Stimulated activated CD4-positive, alpha-beta T cell treated with anti-CD3 and anti-CD28 coated beads, Interleukin-4, amount 100 ng/mL, for 1 hour (primary cell): ENCODE measurements at places on chromosomes 4 and X.

DNA sequence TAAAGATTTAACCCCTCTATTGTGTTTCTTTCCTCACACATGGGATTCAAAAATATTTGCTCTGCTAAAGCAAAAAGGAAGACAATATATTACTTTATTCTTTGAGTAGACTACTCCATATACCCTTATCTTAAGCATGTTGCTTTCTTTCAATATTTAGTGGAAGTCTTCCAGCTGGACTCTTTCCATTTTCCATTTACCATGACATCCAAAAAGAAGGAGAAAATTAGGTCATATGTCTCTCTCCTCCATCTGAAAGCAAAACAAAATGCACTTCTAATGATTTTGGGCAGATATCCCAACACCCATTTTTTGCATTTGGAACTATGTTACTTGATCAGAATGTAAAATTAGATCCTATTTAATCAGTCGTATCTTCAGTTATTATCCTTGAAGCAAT, 1336.5 kb downstream of the PCDH19 start:
- no peak for DNase-seq

GRCh38 chrX:15072259-15072658, 197.6 kb downstream of the ASB9 start:
- DNase-seq: no peak

DNA sequence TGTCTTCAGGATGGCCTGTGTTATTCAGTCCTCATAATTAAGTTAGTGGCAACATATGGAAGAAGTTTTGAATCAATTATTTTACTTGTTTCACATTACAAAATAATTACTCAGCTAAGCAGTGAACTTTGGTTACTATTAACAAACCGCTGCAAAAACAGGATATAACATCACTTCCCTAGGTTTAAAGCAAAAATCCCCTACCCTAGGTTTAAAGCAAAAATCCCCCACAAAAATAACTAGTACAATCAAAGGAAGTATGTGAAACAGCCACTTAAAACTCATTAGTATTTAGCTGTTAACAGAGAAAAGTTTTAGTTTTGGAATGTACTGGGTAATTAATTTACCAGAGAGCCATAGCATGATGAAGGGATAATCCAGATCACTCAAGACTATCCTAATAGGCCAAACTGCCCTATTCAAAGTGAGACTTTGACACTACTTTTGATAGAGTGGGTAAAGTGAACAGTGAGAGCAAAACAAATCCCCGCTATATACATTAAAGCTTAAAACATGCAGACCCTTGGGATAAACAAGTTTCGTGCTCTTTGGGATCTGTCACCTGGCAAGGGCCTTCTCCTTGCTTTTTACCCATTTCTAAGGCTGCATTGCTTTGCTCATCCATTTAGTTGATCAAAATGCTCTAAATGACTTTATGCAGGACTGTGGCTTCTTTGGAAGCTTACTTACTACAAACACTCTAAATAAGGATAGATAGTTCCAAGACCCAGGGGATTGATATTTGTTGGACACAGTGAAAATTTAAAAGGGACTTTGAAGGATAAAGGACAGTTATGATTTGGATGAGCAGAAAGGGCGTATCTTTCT, 36.4 kb upstream of the GPR174 start:
- DNase-seq: no peak

- DNase-seq: no peak
These were observed 37.1 kb downstream of the MAB21L2 start for GRCh38 chr4:150619042-150619441.

DNA sequence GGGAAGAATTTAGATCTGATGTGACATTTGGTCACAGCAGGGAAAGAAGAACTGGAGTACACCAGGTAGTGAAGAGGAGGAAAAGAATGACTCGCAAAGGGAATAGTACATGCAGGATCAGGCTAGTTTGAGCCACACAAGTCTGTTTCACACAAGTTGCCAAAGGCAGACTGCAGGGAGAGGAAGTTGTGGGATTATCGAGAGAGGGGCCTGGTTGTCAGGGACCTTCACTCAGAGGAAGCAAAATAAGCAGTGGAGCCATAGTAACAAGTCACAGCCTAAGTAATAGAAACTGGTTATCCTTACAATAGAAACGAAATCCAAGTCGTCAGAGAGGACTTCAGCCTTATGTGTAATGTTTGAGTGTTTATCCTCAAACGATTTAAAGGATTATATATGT, 316.7 kb upstream of the HTR2C start:
- no peak for DNase-seq

- DNase-seq: no peak
These were observed 320.1 kb downstream of the BCOR start for GRCh38 chrX:39777623-39778025.

DNA sequence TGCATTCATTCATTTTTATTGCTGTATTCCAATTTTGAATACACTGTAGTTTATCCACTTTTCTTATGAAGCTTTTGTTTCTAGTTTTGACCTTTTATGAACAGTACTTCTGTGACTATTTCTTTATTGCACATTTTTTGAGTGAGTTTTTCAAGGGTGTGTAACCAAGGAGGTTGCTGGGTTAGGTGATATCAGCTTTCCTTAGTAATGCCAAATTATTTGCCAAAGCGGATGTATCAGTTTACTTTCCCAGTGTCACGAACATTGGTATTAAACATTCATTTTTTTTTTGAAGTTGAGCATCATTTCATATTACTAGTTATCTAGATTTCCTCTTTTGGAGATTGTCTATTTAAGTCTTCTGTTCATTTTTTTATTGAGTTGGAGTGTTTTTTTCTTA, 32.9 kb downstream of the STIM2 start:
- no peak for DNase-seq

- no peak for DNase-seq
These were observed 79.1 kb downstream of the ELOVL6 start for GRCh38 chr4:110119337-110119736.

- no peak for DNase-seq
These were observed 90.3 kb upstream of the TEX13D start for GRCh38 chrX:124242131-124242530.

DNA sequence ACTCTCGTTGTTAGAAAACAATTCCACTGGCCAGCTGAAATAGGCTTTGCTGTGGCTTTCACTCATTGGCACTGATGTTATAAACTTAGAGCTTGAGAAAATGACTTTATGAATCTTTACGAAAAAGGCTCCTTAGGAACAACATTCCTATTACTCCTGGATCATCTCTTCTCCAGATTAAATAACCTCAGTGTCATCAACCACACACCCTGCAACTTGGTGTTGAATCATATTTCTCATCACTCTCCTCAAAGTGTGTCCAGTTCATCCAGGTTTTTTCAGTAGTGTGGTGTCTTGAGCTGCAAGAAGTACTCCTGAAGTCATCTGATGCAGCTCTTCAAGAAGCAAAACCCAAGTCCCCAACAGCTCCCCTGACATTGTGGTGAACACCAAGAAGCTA, 28.1 kb upstream of the ANOS1 start:
- no peak for DNase-seq

- DNase-seq: no peak
These were observed 56.5 kb downstream of the PRDM5 start for GRCh38 chr4:120865985-120866384.

GRCh38 chrX:123962794-123963373, 1.4 kb downstream of the STAG2 start:
- peak; percentile 78 for DNase-seq

DNA sequence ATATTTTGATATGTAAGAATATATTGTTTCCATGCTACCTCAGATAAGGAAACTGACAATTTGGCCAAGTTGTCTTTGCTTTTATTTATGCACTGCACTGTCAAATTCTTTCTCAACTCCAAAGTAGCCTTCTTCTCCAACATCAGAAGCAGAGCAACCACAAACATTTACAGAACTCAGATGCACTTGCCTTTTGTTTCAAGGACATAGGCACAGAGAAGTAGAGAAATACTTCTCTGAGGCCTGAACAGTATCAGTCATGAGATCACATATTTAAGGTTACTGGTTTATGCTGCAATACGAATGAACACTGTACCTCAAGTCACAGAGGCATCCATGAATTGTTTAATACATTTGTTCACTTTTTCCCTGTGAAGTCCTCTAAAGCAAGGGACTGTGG, 606.1 kb upstream of the SLIT2 start:
- no peak for DNase-seq

DNA sequence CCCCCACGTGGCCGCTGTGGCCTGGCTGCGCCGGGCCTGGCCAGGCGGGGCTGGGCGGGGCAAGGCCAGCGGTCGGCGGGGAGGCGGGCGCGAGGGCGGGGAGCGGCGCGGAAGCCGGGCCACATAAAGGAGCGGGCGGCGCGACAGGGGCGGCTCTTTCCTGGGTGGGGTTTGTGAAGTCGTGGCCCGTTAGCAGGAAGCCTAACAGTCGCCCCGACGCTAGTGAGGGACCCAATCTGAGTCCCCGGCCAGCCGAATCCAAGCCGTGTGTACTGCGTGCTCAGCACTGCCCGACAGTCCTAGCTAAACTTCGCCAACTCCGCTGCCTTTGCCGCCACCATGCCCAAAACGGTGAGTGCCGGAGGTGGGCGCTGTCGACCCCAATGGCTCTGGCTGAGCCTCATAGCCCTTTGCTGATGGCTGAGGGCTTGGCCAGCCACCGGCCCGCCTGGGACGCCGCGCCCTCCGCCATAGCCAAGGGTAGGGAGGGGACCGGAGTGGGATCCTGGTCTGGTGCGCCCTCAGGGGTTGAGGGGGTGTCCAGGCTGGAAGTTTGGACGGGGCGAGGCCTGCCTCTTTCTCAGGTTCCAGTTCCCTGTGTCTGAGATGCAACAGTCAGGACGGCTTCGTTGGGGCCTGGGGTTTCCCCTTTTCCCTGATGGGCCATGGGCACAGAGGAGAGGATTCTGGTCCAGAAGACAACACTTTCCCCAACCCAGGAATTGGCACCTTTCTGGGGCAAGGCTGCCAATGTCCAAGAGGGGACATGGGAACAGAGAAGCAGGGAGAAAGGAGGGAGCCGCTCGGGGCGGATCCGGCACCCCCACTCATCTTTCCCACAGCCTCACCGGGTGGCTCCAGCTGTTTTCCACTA, at the start of gene MSN:
Gene MSN, plus strand, starts transcription at position 152 of the 874 bp plus-strand sequence. Its CDS starts 188 bp downstream, at position 340.
- peak; percentile 76 for DNase-seq

- DNase-seq: no peak
These were observed 115.3 kb downstream of the ATP8A1 start for GRCh38 chr4:42541647-42542046.

- no peak for DNase-seq
These were observed 13.7 kb upstream of the CXCL5 start for GRCh38 chr4:74012130-74012529.

DNA sequence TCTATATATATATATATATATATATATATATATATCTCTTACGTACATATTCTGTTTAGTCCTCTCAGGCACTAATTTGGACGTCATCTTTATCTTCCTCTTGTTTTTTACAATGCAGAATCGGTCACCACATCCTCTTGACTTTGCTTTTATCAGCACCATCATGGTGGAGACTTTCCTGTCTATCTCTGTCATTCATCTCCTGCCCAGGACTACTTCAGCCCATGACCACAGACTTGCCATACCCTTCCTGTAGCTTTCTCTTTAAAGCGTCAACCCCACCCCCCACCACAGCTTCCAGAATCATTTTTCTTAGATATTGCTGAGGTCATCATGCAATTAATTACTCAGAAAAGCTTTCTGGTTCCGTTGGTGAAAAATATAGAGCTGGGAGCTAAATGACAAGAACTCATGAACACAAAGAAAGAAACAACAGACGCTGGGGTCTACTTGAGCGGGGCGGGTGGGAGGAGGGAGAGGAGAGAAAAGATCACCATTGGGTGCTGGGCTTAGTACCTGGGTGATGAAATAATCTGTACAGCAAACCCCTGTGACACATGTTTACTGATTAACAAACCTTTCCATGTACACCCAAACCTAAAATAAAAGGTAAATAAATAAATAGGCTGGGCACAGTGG, 30.5 kb upstream of the PRKX start:
- DNase-seq: peak; percentile 1

GRCh38 chr4:56200275-56200674, 187.0 kb downstream of the AASDH start:
- no peak for DNase-seq

DNA sequence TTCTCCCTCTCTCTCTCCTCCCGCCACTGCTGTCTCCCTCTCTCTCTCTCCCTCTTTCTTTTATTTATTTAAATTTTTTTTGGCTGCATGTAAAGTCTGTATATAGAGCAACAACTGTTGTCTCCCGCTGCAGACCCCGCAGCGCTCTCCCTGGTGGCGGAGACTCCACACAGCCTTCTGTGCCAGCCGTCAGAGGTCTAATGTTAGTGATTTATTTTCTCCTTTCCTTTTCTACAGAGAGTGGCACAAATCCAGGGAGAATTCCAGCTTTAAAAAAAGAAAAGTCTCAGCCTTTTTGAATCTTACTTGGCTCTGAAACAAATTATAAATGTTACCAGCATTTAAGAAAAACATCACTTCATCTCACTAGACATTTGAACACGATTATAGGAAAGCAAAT, 106.2 kb downstream of the FAM9B start:
- no peak for DNase-seq

- no peak for DNase-seq
These were observed 1.6 kb downstream of the METAP1 start for GRCh38 chr4:98997166-98997565.

DNA sequence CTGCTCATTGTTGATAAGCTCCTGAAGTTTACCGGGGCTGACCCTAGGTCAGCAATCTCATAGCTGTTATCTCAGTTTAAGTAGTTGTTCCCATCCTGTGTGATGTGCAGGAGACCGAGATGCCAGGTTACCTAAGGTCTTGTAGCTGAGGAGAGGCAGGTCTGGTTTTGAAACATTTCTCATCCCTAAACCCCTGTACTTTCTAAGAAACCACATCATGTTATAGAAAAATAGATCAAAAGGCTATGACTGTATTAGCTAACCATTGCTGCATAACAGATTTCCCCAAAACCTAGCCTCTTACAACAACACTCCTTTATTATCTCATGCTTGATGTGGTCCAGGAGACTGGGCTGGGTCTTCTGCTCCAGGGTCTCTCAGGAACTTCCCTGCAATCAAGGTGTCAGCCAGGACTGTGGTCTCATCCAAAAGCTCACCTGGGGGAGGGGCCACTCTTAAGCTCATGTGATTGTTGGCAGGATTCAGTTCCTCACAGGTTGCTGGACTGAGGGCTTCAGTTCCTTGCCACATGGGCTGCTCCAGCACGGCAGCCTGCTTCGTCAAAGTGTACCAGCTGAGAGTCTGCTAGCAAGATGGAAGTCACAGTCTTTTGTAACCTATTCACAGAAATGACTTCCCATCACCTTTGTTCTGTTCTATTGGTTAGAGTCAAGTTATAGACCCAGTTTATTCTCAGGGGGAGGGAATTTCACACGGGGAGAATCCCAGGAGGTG, 60.9 kb upstream of the CLCN4 start:
- no peak for DNase-seq

- no peak for DNase-seq
These were observed 69.5 kb downstream of the PDE5A start for GRCh38 chr4:119559044-119559647.

- no peak for DNase-seq
These were observed 3.2 kb downstream of the SOWAHB start for GRCh38 chr4:76894537-76895255.

- DNase-seq: no peak
These were observed 15.7 kb upstream of the ODAM start for GRCh38 chr4:70179811-70180210.

DNA sequence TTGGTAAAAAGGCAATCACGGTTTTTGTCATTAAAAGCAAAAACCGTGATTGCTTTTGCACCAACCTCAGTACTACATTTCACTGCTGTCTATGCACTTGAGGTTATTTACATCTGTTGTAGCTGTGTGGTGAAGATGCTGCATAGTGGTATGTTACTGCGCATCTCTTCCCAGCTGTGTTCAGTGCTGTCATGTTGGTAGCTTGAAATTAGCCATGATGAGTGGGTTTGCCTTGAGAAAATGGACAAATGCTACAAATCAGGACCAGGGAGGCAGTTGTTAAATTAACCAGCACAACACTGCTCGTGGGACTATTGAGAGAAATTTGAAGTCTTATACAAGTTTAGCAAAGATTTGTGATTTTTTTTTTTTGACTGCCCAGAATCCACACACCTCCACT, 2.2 kb upstream of the SMIM43 start:
- no peak for DNase-seq
